ENCODE measurements at places on chromosomes 11 and 22. TPM values are rescaled to one million over a fixed set of nuclear protein-coding genes. Genes with fewer than 3 reads are reported as not detected.

PIWIL4 gene
- 1.3 TPM for total RNA-seq

ANO9 gene
- not detected for total RNA-seq

TEX54 gene
- total RNA-seq: not detected

PKP3 gene
- total RNA-seq: 1.3 TPM

CD6 gene
- total RNA-seq: not detected

SYT13 gene
- total RNA-seq: not detected

NAA40 gene
- total RNA-seq: 16.2 TPM

OR4A16 gene
- not detected for total RNA-seq

PTPRCAP gene
- total RNA-seq: 1.3 TPM

TESMIN gene
- total RNA-seq: 0.57 TPM

PAMR1 gene
- 185 TPM for total RNA-seq

APOA1 gene
- not detected for total RNA-seq
